Urinary bladder (tissue), 4 donors: ENCODE measurements at places on chromosomes 7 and 10. TPM values are rescaled to one million over a fixed set of nuclear protein-coding genes. Genes with fewer than 3 reads are reported as not detected.

The C10orf53 gene
- not detected for total RNA-seq

The FOXL3 gene
- not detected for total RNA-seq

DNA sequence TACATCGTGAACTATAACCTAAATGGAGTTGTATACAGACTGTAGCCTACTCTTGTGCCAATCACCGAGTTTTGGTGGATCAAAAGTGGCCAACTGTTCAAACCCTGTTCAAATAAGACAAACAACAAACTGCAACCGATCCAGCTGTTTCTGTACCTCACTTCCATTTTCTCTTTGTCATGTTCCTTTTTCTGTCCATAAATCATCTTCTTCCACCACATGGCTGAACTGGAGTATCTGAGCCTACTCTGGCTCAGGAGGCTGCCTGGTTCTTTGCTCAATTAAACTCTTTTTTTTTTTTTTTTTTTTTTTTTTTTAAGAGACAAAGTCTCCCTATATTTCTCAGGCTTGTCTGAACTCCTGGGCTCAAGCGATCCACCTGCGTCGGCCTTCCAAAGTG is 59.0 kb upstream of the NPVF start:
- DNase-seq = no peak

DNA sequence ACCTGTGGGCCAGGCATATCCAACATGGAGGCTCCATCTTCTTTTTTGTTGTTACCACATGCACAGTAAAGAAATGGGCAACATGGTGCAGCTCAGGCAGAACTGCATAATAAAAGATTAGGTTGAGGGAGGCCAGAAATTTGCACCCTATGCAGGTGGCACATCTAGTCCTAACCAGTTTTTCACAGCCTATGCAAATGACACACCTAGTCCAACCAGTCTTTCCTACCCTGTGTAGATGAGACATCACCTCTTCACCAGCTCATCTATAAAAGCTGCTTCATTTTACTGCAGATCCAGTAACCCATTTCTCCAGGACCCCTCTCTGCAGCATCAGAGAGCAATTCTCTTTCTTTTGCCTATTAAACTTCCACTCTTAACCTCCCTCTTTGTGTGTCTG is 411.0 kb upstream of the PCDH15 start:
- no peak for DNase-seq

DNA sequence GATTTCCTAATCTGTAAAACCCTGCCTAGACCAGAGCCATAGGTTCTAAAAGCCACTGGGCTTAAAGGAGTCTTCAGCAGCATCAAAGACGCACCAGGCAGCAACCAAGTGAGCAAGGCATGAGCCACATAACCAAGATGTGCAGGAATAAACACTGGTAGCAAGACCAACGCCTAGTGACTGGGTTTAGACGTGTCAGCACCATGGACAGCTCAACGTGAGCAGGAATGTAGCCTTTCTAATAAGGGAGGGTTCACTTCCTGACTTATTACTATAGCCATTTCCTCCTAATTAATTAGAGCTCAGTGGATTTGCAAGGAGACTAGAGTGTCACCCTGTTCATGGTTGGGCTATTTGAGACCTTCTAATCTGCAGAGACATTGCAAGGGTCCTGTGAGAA is 223.7 kb downstream of the LHFPL3 start:
- DNase-seq = peak; percentile 20

DNA sequence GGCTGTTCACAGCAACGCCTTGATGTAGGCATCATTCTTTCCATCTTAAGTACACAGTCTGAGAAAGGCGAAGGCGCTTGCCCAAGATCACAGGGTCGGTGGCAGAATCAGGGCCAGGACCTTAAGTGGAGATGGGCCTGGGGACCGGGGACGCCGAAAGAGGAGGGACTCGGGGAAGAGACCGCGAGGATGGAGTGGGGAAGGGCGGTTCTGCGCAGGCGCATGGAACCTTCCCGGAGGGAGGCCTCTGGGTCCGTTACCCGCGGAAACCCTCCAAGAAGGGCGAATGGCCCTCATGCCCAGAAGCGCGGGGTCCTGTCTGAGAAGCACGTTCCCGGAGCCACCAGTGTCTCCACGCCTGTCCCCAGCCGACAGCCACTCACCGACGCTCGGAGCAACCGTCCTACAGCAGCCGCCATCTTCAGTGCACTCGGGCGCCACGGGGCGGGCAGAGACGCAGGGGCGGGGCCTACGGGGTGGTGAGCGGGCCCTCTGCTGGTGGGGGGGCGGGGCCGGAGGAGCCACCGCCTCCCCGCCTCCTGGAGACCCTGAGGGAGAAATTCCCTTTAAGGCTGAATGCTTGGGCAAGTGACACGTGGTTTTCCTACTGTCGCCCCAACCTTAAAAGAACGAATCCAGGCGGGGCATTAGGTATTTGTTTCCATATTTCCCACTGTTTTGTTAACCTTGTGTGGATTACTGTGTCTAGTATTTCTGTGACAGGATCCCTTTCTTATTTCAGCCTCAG is at the start of gene PRDX3:
PRDX3 (minus strand) TSS at position 441 of the 748 bp plus-strand sequence; CDS start at position 419, 22 bp downstream.
- peak; percentile 79 for DNase-seq
